RWPE1 (cell line): ENCODE measurements at places on chromosomes 7 and 10.

DNA sequence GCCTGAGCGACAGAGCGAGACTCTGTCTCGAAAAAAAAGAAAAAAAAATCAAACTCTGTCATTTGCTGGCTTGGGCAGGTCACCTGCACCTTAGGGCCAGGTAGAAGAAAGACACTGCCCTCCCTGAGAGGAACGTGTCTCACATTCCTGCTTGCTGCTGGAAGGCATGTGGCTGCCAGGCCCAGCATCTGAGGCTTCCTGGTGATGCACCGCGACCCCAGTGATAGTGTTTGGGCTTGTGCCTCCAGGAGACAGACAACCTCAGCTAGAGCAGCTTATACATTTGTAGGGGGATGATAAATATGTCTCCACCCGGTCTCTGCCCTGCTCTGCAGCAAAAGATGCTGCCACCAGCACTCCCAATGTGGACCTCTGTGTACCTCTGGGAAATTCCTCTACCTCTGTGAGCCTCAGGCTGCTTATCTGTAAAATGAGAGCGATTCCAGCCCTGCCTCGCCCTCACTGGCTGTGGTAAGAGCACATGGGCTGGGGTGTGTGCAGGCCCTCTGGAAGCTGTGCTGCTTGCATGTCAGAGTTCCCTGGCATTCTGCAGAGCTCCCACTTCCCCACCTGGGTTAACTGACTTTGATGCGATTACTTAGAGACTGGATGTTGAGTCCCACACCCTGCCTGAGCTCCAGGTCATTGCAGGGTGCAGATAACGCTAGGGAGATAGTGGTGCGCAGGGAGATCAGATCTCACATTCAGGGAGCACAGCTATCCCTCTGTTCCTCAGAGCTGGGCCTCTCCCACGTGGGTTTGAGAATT is 19.9 kb downstream of the SLC29A3 start:
- no peak for DNase-seq

DNA sequence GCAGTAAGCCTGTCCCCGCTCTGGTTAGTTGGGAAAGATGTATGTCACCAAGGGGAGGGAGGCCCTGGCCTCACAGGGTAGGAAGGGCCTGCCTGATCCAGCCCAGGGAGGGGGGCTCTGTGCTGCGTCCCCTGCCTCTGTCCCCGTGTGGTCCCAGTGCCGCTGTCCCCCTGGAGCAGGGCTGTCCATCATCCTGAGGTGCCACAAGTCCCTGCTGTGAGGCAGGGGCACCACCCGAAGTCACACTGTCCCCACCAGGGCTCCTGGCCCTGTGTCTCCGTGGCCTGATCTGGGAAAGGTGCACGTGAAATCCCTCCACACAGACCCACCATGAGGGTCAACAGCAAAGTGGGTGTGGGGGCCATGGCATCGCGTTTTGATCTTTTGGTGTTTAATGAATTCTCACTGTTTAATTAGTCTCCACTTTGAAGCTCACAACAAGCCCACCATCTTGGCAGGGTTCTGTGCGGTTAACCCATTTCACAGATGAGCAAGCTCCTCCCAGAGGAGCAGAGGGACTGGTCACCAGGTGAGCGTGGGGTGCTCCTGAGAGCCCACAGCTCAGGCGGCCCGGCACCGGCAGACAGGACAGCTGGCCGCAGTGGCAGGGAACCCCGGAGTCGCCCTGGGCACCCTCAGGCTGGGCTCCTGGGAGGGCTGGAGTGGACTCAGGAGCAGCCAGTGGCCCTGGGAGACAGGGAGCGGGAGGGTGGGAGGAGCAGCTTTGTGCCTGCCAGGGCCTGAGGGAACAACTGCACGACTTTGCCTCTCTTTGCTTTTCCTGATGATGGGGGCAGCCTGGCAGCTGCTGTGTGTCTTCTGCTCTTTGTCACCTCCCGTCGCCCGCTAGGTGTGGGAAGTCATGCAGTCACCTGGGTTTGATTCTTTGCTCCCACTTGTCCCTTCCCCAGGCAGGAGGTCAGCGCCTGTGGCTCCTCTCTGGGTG is 12.0 kb upstream of the CRYGN start:
- no peak for DNase-seq

- no peak for DNase-seq
These were observed 24.8 kb upstream of the TRIM8 start for GRCh38 chr10:102619281-102619981.

DNA sequence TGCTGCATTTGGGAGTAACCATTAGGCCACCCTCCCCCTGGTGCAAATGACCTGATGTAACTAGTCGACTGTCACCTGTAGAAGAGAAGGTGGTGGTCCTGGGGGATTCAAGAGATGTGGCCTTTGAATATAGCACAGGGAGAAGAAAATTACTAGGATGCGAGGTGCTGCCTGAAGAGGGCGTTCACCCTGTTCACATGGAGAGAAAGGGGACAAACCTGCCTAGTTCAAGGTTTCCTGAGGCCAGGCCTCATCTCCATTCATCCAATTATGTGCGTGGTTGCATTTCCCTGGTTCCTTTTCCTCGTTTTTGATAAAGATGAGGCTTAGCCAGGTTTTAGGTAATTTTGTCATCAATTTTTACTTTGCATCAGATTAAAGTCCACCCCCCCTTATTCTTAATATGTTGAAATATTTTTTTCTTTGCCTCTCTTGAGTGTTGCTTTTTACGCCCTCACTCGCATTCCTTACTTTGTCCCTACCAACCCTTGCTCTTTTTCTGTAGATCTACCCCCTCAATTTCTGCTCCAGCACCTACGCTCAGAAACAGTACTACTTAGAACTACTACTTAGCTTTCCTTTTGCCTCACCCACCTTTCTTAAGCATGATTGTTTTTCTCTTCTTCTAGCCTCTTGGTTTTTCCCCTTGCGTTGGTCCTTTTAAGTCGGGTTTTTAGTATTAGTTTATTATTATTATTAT is 13.7 kb downstream of the CLCN1 start:
- DNase-seq = no peak

GRCh38 chr10:79246209-79246581 is 101.1 kb upstream of the PPIF start:
- no peak for DNase-seq

- DNase-seq = no peak
These were observed 324.0 kb downstream of the WDR37 start for GRCh38 chr10:1380088-1380671.

DNA sequence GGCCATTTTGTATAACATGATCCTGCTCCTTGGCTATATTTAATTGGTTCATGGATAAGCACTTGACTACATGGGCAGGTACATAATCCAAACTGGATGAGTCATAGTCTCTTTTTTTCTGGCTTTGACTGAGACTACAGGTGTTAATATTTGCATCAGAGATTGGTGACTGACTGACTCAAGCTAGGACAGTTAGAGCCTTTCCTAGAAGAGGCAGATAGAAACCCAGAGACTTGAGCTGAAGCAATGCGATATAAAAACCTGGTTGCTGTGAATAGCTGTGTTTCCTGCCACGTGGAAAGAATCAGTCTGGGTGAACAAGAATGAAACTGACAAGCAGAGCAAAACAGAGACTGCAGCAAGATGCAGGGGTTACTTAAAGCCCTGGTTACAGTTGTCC is 81.0 kb downstream of the SAMD9 start:
- DNase-seq = peak; percentile 8

DNA sequence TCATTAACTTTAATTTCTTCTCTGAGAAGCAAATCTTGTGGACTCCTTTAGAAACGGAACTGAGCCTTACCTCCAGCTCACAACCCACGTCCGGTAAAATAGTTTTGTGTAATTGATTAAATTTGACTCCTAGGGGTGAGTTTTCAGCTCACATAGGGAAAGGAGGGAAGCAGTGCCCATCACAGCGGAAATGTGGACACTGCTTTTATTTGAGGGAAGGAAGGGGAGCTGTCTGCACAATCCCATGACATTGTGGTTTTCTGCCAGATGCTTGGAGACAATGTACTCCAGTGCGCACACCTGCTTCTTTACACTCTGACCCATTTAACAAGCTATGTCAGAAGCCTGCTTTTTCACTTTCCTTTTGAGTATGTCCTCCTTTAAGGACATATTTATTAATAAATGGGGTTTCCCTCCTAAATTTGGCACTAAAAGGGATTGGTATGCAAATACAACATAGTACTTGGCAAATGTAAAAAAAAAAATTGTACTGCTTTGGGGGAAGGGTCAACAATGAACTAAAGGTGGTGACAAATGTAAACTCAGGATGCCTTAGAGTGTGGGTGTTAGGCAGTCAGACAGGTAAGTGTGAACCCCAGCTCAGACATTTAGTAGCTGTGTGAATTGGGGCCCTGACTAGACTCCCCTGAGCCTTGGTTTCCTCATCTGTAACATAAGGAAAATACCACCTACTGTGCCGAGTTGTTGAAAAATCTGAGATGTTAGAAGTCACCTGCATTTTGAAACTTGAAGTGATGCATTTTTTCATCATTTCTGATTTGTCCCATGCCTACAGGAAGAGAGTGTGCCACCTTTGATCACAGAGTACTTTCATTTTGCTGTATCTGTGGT is 90.2 kb upstream of the KLF6 start:
- DNase-seq = no peak

DNA sequence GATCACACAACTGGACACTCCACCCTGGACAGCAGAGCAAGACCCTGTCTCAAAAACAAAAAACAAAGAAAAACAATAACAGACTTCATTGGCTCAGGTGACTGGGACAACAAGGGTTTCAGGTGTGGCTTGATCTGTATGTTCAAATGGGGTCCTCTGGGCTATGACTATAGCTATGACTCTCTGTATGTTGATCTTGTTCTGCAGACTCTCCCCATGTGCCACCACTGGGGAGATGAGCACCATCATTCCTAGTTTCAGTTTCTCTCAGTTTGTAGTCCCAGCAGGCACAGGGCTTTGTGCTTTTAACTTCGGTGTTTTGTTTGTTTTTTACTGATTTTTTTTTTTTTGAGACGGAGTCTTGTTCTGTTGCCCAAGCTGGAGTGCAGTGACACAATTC is 53.8 kb downstream of the SUFU start:
- no peak for DNase-seq

- no peak for DNase-seq
These were observed 87.1 kb downstream of the EGFR start for GRCh38 chr7:55105952-55106351.

- no peak for DNase-seq
These were observed 53.7 kb downstream of the ZRANB1 start for GRCh38 chr10:124995605-124996004.

DNA sequence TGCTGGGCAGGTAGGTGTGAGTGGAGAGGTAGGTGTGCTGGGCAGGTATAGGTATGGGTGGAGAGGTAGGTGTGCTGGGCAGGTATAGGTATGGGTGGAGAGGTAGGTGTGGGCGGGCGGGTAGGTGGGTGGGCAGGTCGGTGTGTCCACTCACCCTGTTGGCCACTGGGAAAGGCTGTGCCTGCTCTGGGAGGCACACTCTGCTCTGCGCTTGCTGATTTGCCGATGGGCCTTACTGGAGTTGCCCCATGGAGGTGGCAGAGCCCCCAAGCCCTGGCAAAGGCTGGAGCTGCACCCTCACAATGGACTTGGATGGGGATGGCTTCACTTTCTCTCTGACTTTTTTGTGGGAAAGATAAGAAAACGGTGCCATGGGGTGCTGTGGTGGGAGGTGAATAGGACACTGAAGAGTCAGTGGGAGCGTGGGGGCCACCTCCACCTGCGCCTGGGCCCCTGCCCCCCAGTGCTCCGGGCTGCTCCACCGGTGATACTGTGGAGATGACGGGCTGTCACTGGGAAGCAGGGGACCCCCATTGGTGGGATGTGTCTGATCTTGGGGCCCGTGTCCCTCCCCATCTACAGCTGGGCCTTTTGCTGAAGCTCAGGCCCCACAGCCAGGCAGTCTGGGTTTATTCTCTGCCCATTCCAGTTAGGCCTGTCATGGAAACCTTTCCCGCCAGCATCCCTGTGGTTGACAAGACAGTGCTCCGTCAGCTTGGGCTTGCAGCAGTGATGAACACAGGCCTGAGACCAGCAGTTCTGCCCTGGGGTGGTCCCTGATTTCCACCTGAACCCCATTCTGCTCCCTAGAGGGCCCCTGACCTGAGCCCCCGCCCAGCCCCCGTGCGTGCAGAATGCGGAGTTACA is 75.0 kb downstream of the NKX6-2 start:
- no peak for DNase-seq

DNA sequence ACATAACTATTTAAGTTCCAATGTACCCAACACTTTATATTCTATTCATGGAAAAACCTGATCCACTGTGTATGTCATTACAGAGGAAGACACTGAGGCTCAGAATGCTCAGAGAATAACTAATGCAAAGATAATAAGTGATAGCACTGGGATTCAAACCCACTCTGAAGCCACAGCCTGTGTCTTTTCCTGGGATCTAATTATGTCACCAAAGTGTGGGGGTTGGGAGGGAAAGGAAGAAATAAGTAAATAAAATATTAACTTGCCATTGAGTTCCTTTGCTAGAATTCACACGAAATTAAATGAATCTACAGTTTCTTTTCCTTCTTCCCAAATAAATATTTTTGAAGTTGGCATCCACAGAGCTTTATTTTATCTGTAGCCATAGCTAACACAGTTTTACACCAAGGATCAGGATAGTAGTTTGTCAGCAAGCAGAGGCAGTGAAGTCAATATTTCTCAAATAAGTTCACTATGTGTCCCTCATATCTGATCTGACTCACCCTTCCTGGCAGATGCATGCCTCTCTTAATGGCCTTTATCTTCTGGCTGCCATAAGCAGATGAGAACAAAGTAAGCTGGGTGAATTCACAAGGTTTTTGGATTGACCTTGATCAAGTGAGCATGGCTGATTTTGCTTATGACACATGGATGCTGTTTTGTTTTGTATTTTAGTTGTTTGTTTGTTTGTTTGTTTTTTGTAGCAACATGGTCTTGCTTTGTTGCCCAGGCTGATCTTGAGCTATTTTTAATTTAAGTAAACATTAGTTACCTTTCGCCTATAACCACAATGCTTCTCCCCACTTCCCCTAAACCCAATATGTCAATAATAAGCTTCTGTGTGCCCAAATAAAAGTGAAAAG is 6.3 kb downstream of the RAPGEF5 start:
- DNase-seq = no peak

DNA sequence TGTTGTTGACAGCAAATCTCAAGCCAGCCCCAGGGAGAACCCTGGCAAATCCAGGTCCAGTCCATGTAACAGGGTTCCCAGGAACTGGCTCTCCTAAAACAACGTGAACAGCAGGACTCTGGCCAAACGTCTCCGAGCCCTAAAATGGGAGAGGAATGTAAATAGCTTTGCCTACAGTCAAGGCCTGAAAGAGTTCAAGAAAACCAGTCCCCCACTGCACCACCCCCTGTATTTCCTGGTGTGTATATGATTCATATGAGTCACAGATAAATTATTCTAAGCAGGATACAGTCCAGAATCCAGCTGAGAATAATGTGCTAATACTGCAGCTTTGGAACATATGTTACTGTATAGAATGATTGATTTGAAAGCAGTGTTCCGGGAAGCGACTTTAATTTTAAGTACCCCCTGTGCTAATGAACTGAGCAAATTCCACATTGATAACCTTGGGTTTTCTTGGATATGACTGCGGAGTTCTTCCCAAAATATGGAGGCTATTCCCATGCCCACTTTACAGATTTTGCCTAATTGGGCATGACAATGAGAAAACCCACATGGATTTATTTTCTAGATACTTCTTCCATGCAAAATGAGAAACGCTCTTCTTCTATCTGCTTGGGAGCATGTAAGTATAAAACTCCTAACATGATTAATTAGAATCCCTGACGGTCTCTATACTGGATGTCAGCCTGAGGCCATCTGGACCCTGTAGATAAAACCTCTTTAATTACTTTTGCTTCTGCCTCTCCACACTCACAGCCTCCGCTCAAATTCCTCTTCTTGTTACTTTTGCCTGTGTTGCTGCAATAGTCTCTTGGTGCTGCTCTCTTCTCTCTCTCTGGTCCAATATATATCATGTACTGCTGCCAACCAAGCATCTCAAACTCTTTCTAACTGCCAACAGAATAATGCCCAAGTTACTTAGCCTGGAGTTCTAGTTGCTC is 50.2 kb downstream of the LAMB4 start:
- DNase-seq = peak; percentile 71

GRCh38 chr10:93236393-93237040 is 162.8 kb downstream of the CYP26A1 start:
- no peak for DNase-seq
